ENCODE measurements at places on chromosomes 6 and 20.

DNA sequence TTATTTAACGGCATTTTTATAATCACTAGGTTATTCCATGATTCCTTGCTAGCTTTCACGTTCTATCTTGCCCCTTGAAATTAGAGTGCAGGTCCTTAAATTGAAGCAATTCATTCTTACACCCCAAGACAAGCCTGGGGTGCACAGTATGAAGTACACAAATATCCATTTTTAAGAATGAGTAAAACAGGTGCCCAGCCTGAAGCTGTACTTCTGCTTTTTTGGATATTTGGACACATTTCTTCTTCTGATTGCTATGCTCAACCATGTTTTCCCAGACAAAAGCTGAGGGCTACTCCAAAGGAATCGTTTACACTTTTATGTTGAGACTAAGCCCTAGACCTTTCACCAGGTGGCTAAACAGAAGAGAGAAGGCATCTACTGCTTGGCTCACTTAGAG lies 7.9 kb upstream of the TAGAP start:
- DNase-seq: no peak

GRCh38 chr20:44970243-44970757 lies 4.0 kb downstream of the STK4 start:
- no peak for DNase-seq

- DNase-seq: no peak
Observed at GRCh38 chr6:164356814-164357213, 942.3 kb downstream of the QKI start.

DNA sequence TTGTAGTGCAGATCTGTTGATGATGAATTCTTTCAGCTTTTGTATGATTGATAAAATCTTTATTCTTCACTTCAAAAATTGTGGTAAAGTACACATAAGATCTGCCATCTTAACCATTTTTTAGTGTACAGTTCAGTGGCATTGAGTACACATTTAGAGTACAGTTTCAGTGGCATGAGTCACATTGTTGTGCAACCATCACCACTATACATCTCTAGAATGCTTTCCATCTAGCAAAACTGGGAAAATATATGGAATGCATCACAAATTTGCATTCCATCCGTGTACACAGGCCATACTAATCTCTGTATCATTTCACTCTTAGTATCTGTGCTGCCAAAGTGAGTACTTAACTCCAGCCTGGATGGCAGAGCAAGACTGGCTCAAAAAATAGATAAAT lies 28.7 kb downstream of the SIRPD start:
- peak; percentile 17 for DNase-seq

GRCh38 chr20:60062431-60063047 lies 104.3 kb downstream of the CDH26 start:
- DNase-seq: no peak

GRCh38 chr20:24490598-24490997 lies 21.2 kb downstream of the SYNDIG1 start:
- no peak for DNase-seq

GRCh38 chr20:47335251-47336128 lies 21.0 kb downstream of the ZMYND8 start:
- DNase-seq: no peak

Measured in choroid plexus epithelial cell (primary cell).